Pulmonary artery endothelial cell (primary cell): ENCODE measurements at places on chromosomes 7 and 10.

DNA sequence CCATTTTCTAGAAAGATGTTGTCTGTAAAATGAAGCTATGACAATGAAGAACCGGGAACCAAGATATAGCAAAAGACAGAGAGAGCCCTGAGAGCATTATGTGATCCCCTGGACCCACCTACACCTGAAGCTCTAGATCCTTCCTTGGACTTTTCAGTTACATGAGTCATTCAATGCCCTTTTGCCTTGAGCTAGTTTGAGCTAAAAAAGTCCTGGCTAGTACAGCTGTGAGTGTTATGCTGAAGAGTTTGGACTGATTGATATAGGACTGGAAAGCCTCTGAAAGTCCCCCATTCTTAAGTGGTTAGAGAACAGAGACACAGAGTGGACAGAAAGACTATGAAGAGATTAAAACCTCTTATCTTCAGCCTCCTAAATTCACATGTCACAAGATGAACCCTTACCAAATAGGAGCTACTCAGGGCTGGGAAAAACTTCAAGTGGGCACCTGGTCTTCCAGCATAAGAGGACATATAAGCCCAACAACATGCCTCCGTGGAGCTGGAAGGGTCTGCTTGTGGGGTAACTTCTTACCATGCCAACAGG, 386.8 kb upstream of the NFE2L3 start:
- no peak for DNase-seq

DNA sequence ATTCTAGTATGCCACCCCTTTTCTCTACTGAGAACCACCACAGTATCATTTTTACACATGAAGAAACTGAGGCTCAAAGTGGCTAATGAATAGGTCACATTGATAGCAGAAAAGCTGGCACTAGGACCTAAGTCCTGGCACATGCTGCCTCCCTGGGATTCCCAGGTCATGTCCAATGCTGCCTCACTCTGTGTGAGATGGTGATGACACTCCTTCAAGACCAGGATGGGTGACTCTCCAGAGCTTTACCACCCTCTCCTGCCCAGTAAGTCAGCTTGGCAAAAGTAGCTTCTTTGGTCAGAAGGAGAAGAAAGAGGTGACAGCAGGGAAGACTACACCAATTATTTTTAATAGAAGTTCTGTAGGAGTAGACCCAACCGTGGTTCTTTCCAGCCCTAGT, 13.3 kb upstream of the AKR1B10 start:
- DNase-seq: no peak

DNA sequence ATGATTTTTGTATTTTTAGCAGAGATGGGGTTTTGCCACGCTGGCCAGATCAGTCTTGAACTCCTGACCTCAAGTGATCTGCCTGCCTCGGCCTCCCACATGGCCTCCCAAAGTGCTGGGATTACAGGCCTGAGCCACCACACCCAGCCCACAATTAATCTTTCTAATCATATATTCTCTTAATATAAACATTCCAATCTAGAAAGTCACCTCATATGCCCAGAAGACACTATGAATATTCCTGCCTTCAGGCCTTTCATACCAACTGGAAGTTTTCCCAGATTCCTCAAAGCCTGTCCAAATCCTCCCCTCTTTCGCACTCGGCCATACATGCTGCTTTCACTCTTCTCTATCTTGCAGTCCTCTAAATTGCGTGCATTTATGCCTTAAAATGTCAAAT, 32.6 kb downstream of the PDZD8 start:
- no peak for DNase-seq

DNA sequence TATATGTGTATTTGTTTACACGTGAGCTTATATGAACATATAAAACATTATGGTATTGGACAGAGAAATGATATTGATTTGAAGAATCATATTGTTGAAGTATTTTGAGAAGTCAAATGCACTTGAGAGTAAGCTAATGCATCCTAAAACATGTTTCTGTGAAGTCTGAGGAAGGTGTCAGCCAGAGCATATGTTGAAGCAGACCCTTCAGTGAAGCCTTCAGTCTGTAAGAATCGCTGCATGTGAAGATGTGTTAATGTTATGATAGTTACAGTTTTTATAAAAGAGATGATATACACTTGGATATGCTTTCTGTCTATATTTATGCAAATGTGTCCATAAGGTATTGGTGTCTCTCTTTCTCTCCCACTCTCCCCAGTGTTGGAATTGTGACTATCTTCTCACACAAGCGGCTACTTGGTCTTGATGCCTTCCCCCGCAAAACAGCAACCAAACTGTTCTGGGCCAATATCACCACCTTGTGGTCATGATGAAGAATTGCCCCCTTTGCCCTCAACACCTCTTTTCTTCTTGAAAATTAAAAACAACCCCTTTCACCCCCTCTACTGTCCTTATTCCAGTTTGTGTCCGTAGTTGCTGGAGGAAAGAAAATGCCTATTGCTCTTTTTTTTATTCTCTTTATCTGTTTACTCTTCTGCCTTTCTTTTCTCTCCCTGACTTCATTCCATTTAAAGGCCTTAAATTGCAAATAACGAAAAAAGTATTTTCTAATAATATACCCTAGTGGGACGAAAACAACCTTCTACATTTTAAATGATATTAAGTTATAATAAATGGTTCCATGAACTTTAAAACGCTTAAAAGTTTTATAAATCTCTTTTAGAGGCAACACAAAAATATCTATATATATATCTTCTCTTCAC, 64.9 kb downstream of the IKZF1 start:
- DNase-seq: no peak

DNA sequence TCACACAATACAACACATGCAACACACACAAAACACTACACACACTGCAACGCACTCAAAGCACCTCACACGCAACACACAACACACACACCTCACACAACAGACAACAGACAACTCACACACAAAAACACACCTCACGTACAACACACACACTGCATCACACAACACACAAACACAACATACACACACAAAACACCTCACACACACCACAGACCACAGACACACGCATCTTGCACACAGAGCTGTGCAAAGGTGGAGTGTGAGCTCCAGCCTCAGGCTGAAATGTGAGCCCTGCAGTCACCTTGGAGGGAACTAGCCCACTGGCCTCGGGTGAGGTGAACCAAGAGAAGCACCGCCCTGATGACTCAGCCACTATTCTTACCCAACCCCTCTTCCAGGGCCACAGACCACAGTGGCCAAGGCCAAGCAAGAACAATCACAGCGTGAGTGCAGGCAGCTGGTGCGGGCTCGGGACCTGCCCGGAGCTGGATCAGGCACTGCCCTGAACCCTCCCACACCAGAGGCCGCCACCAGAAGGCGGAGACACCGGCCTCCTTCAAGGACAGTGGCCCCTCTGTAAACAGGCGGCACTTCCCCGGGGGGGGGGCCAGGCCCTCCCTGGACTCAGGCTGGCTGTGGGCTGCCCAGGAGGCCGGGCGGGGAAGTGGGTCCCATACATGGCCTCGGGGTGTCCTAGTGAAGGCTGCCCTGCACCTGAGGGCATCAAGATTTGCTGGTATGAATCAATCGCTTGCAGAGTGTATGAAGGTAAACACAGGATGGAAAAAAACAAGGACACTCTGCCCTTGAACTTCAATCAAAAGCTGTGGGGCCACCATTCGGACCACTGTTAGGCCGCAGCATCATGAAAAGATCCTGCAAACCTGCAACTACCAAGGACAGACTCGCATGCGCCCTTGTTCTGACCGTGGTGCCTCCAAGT, 106.7 kb downstream of the TNS3 start:
- no peak for DNase-seq

GRCh38 chr10:94991243-94991888, 52.9 kb downstream of the CYP2C9 start:
- no peak for DNase-seq

DNA sequence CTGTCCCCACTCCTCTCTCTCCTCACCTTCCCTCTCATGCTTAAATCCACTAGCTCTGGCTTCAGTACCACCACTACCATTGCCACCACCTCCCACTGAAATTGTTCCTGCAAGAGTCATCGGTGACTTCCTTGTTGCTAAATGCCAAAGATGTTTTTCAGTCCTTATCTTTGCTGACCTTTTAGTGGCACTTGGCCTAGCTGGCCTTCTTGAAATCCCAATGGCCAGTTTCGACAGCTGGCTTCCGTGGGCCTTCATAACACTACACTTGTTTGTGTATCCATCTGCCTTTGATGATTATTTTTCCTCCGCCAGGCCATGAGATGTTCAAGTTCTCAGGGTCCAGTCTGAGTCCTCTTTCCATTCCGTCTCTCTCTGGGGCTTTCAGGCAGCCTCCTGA, 118.2 kb upstream of the NANOS1 start:
- peak; percentile 8 for DNase-seq

DNA sequence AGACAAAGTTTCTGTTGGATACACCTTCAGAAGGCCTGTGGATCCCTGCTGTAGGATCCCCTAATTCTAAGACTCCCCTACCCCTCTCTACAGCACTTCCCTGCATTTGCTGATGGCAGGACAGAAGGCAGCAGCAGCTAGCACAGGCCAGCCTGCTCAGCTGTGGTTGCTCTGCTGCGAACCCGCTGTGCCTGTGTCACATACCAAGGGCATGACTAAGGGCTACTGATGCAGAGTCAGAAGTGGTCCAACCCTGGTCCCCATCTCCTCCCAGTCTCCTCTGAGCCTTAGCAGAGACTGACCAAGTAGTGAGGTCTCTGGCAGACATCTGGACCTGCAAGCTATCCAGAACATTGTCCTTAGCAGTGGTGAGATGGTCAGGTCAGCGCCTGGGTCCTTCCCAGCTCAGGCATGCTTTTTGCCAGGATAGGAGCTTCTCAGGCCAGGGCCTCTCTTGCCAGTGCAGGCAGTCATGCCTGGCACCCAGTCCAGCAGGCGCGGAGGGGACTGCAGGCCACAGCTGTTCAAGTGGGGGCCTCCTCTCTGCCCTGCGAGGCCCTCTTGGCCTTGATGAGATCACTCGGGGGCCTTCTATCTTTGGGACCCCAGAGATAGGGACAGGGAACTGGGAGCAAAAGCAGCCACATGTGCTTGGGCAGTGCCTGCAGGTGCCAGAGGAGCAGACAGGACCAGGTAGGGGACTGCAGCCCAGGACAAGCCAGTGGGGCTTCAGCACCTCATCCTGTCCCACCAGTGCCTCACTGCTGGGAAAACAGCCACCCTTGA, 146.4 kb downstream of the ZNF248 start:
- no peak for DNase-seq

GRCh38 chr10:100978901-100979195, 8.4 kb downstream of the MRPL43 start:
- no peak for DNase-seq

GRCh38 chr10:80168679-80169380, 36.3 kb downstream of the PLAC9 start:
- no peak for DNase-seq

DNA sequence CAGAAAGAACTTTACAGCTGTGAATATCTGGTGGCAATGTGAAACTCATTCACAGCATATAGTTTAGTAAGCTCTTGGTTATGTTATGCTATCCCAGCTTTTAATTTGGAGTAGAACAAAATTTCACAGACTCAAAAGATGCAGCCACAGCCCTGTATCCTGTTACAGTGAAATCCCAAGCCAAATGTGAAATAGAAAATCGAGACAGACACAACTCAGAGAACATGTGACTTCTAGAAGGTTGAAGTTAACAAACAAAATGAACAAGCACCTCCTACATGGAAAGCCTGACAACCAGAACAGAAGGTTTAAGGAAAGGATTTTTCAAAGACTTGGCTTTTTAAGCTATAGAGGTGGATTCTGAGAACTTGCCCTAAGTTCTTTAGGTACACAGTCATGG, 39.6 kb downstream of the JAZF1 start:
- DNase-seq: no peak

DNA sequence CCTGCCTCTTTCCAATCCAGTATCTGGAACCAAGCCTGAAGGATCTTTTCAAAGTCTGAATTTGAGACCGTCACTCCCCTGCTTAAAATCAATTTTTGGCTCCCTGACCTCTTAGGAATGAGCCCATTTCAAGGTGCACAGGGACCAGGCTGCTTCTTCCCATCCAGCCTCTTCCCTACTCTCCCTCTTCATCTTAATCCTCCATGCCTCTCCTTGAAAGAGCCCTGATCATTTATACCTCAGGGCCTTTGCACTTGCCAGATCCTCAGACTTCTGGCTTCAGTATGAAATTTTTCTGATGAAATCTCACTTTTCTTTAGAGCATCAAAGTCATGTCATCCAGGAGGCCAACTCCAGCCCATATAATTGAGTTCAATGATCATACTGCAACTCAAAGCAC, 399.5 kb upstream of the CELF2 start:
- no peak for DNase-seq

DNA sequence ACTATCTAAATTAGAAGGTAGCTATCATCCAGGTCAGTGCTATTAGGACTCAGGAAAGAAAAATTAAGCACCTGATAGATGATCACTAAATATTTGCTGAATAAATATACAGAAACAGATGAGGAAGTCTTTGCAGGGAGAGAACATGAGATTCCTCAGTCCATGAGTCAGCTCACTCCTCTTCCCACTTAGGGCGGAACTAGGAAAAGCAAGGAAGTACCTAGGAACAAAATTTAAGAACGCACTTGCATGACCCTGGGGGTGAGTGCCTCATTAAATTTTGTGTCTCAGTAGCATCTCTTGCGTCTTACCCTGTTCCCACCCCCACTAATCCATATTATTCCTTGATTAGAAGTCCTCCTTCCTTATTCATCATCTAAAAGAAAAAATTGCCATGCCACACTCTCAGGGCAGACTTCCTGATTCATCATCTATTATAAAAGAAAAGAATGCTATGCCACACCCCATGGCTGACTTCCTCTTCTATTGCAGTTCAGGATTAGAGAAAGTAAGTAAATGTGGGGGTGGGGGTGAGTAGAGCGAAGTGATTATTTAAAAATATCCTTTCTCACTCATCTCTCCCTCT, 208.8 kb downstream of the THSD7A start:
- no peak for DNase-seq

DNA sequence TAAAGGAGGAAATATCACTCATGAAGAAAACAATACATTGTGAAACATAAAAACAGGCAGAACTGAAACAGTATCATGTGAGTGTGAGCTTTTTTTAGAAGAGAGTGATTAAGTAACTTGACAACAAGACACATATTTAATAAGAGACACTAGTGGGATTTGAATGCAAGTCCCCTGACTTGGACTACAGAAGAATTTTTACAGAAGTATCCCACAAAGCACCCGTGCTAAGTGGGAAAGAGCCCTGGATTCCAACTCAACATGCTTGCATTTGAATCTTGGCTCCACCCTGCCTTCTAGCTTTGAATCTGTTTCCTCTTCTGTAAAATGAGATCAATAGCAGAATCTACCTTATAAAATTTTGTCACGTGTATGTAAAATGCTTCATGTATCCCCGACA, 166.2 kb downstream of the ZNF365 start:
- DNase-seq: no peak

- DNase-seq: no peak
Observed at GRCh38 chr10:101814466-101815071, 3.7 kb downstream of the OGA start.

DNA sequence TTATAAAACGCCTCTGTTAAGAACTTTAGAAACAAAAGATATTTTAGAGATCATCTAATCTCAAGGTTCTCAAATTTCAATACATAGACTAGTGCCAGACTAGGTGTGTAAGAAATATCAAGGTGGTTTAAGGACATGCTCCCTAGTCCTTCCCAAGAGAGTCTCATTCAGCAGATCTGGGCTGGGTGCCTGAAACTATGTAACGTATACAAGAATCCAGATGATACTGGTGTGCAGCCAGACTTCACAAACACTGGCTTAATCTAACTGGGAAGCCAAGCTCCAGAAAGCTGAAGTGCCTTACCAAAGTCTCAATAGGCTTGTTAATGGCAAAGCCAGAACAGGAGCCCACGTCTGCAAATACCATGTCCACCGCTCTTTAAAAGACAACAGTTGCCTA, 105.0 kb upstream of the AMPH start:
- DNase-seq: no peak
